ENCODE measurements at places on chromosomes 6 and 20. TPM values are rescaled to one million over a fixed set of nuclear protein-coding genes. Genes with fewer than 3 reads are reported as not detected.

Gene DNMT3B
- polyA plus RNA-seq = 0.22 TPM

Gene FLOT1
- 104 TPM for polyA plus RNA-seq

GRCh38 chr6:139567095-139567494 is 192.6 kb upstream of the CITED2 start:
- no peak for DNase-seq

DNA sequence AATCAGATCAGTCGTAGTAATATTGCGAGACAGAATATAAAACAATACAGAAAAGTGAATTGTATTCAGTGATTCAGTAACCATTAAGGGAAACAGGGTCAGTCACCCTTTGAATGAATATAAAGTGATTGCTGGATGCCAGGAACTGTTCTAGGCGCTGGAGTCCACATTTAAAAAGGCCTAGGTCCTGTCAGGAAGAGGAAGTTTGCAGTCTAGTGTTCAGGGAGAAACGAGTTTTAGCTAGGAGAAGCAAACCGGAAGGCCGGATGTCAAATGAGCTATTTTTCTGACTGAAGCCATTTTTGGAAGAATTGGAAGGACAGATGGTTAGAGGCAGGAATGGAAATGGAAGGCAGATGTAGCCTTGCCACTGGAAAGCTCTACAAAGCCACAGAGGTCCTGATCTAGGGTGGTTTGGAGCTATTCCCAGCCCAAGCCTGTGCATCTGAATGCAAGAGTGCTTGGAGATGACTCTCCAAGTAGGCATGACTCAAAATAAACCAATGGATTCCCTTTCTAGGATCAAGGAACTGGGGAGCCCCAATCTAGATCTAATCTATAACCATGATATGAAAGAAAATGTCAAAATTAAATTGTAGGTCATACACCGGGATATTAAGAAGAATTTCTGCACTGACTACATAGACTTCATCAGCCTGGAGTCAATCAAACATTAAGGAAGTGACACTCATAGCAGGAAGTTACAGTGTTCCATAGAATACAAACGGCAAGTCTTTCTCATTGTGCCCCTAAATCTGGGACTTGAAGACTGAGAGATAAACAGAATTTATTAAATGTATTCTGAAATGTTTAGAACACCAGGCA is 36.8 kb upstream of the CDKAL1 start:
- DNase-seq = no peak

DNA sequence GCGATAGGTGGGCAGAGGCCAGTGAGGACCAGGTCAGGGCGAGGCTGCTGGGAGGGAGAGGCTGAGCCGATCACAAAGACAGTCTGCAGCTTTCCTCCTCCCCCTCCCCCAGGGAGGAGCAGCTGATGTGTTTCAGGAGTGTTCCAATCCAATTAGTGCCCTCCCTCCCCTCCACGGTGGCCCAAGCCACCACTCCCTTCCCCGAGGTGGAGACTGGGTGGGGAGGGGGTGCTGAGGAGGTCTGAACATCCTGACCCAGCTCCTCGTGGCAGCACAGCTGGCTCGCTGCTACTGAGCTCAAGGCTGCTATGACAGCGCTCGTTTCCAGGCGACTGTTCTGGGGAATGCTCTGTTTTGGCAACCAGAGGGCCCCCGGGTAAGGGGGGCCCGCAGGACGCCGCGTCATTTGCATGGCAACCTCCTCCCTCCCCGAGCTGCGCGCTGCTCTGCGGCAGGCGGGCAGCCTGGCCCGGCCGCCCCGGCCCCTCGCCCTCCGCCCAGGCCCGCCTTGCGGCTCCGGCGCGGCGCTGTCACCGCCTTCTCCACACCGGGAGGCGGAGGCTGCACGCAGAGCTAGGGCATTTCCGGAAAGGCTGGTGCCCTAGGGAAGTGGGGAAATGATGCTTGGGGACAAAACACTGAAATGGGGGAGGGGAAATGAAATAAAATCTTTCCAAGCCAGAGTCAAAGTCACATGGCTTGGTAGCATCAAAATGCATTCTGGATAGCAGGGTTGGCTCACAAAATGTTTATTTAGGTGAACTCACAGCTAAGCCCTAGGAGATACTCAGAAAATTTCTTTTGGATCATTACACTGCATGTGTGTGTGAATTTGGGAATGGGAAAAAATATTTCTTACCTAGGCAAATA is 67.4 kb upstream of the PIM1 start:
- peak; percentile 80 for DNase-seq

Data from CD8-positive, alpha-beta memory T cell (primary cell).